ENCODE measurements at places on chromosomes 7 and 10.

DNA sequence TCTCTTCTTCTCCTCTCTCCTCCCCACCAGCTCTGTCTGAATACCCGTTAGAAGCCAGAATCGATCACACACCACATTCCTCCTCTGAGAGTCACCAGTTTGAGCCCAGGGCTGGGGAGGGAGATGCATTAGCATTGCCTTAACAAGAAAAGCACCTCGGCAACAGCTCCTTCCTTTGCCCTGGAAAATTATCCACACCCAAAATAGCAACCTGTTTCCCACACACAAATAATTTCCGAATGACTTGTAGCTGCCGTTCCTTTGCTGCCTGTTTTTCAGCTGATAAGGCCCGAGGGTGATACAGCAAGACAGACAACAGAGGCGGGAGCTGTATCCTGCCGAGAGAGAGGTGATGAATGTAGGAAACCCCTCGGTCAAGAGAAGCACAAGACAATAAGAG lies 91.3 kb downstream of the CPXM2 start:
- DNase-seq, result no peak

- no peak for DNase-seq
Measured at GRCh38 chr10:28332726-28333125, 29.9 kb upstream of the MPP7 start.

DNA sequence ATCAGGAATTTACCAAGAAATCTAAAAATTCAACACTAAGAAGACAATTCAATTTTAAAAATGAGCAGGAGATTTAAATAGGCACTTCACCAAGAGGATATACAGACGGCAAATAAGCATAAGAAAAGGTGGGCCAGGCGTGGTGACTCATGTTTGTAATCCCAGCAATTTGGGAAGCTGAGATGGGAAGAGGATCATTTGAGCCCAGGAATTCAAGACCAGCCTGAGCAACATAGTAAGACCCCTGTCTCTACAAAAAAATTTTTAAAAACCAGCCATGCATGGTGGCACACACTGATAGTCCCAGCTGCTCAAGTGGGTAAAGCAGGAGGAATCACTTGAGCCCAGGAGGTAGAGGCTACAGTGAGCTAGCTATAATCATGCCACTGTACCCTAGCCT lies 3.5 kb upstream of the AKR1D1 start:
- no peak for DNase-seq

- no peak for DNase-seq
Measured at GRCh38 chr10:34584164-34584563, 230.9 kb downstream of the PARD3 start.

DNA sequence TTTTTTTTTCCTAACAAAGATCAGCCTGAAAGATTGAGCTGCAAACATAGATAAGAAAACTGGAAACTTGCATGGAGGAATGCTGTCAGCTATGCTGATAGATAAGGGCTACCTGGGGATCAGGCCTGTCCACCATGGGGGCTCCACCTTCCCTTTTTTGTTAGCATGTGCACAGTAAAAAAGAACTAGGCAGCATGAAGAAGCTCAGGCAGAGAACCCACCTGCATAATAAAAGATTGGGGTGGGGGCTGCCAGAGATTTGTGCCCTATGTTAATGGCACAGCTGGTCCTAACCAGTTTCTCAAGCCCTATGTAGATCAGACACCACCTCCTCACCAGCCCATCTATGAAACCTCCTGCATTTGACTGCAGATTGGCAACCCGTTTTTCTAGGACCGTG lies 45.4 kb upstream of the CACNB2 start:
- DNase-seq, result no peak

GRCh38 chr7:158416283-158416933 lies 171.2 kb downstream of the PTPRN2 start:
- no peak for DNase-seq

DNA sequence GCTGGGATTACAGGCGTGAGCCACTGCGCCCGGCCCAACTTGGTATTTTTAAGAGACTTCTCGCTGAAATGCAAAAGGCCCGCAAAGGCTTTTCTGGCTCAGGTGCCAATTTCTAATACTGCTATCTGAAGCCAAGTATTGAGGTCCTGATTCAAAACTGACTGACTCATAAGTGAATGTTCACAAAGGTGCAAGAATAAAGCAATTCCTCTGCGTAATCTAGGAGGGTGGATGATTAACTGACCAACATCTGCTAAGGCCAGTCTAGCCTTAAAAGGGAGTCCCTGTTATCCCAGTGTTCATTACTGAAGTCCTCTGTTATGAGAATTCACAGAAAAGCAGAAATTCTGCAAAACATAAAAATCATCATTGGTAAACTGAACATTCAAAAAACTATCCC lies 111.4 kb downstream of the SRPK2 start:
- no peak for DNase-seq

GRCh38 chr7:21029006-21029405 lies 242.3 kb upstream of the SP8 start:
- no peak for DNase-seq

- DNase-seq, result no peak
Measured at GRCh38 chr10:34430685-34431084, 384.4 kb downstream of the PARD3 start.

GRCh38 chr7:84113286-84113685 lies 81.3 kb downstream of the SEMA3A start:
- no peak for DNase-seq

DNA sequence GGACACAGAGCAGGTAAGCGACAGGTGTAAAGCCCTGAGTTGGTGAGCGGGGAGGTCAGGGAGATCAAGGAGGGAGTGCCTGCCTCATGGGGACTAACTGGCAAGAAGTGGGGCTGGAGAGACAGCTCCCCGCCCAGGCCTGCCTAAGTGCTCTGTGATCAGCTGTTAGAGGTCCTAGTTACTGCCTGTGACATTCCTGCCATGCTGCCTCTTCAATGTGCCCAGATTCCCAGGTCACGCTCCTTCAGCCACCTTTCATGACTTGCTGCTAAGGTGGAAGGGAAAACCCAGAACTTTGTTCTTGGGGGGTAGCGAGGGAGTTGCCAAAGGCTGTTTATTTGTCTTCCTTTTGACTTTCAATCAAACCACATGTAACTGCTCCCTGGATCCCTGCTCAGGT lies 114.3 kb upstream of the ZNF438 start:
- DNase-seq, result no peak

DNA sequence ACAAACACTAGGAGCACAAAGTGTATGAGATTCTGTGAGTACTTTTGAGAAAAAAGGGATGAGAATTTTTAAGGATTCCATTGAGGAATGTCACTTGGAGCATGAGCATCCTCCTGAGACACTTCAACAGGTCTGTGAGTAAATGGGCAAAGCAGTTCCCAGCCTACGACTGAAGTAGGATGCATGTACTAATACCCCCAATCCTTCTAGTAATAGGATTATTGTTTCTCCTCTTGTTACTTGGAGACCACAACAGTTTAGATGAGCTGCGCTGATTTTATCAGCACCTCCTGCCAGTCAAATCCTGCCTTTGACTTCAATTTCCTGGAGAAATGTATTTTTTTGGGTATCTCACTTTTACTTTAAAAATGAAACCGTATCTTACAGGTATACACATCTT lies 820 bp downstream of the BBS9 start:
- no peak for DNase-seq

DNA sequence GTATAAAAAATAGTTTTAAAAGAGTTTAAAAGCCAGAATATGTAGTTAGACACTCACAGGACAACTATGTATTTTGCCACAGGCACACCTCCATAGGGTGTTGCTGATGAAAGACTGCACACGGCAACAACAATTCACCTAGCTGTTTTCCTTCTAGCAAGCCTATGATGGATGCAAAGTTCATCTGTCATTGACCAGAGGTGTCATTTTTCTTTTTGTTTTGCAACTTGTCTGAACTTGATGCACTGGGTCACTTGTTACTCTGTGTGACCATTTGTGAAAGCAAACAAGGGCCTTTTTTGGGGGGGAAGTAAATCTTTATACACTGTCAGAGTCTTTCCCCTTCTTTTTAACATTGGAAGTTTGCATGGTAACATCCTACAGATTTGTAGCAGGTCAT lies 258.0 kb upstream of the SEMA3A start:
- no peak for DNase-seq

DNA sequence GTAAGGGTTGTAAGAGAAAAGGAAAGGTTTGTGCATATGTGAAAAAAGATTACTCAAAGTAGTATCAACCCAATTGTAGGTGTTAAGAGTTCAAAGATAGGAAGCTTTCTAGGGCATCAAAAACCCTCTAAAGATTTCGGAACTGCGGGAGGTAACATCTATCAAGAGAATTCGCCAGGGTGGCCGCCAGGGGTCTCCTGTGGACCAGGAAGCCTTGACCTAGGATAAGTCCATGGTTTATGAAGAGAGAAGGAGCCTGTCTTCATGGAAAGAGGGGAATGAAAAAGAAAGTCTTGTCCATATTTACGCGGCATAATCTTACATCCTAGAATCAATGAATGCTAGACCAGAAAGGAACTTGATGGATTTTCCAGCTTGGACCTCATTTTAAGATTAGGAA lies 140.7 kb upstream of the CALCR start:
- no peak for DNase-seq

DNA sequence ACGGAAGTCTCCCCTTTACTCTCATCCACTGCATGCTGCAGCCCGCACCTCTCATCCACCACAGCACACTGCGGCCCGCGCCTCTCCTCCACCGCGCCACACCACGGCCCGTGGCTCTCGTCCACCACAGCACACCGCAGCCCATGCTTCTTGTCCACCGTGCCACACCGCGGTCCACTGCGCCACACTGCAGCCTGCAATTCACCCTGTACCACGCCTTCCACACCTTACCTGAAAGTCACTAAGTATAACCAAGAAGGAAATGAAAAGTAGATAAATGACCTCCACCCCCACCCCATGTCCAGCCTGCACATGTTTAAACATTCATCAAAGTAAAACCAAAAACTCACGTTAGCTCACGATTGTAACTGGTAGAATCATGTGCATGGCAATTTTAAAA lies 176.1 kb downstream of the DIP2C start:
- no peak for DNase-seq

DNA sequence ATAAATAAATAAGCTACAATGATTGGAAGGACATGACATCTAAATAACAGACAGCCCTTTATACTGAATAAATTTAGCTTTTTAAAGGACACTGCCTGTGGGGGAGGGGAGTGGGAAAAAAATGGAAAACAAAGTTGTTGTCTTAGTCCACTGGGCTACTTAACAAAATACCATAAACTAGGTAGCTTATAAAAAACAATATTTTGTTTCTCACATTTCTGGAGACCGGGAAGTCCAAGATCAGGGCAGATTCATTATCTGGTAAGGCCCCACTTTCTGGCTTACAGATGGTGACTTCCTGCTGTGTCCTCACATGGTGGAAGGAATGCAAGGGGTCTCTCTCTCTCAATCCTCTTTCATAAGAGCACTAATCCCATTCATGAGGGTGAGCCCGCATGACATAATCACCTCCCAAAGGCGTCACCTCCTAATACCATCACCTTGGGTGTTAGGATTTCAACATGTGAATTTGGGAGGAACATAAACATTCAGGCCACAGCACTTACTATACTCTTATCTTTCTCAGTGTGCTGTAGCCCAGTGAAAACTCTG lies 43.0 kb downstream of the DNAJC12 start:
- DNase-seq, result no peak

DNA sequence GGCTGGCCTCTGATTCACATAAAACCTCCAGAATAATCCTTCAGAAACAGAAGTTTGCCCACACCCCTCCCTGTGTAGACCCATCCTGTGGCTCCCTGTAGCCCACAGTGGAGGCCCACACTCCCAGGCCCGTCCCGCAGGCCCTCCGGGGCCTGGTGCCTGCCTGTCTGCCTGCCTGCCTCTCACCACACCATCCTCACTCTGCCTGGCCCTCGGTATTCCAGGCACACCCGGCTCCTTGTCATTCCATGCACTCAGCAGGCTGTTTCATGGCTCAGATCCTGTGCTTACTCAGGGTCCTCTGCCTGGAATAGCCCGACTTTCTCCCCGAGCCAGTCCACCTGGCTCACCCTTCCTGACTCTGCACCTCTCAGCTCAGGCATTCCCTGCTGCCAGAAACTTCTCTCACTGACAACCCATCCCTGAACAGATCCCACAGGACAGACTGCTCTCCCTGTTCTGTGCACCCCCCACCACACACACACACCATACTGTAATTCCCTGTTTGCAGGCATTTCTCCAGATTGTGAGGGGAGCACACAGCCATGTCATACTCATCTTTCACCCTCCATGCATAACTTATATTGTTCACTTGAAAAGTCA lies 498.0 kb upstream of the ZMIZ1 start:
- peak; percentile 67 for DNase-seq

- DNase-seq, result peak; percentile 62
Measured at GRCh38 chr7:55365205-55365674, at the start of gene LANCL2. Gene LANCL2, plus strand, starts transcription at chr7:55365337. Its CDS starts 689 bp downstream, at chr7:55366026.

DNA sequence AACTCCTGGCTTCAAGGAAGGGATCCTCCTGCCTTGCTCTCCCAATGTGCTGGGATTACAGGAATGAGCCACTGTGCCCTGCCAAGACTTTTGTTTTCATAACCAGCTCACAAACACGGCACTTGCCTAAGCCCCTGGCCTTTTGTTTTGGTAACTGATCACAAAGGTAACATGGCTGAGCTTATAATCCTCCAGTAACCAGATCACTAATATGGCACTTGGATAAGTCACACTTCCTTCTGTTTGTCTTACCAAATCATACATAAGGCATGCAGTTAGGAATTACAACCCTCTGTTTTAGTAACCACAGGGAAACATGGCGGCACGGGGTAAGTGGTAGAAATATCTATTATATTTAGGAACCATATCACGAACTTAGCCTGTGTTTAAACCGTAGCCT lies 577.1 kb downstream of the CALN1 start:
- no peak for DNase-seq
